Kasumi-1 (cell line): ENCODE measurements at places on chromosomes 5 and 9.

GRCh38 chr5:113295111-113295539 lies 139.7 kb downstream of the TSSK1B start:
- peak; percentile 29 for DNase-seq

DNA sequence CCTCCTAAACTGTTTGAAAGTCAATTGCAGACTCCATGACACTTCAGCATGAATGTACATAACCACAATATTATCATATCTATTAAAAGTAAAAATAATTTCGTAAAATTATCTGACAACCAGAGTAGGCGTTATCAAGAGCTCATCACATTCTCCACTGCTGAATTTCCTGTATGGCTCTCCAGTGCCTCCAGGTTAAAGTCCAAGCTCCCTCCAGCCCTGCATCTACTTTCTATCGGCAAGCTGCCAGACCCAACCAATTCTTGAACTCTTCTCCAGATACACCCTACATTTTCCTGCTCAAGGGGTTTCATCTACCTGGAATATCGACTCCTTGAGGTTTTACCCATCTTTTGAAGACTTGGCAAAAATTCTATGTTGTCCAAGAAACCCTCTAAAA lies 74.5 kb upstream of the TBC1D2 start:
- no peak for DNase-seq

DNA sequence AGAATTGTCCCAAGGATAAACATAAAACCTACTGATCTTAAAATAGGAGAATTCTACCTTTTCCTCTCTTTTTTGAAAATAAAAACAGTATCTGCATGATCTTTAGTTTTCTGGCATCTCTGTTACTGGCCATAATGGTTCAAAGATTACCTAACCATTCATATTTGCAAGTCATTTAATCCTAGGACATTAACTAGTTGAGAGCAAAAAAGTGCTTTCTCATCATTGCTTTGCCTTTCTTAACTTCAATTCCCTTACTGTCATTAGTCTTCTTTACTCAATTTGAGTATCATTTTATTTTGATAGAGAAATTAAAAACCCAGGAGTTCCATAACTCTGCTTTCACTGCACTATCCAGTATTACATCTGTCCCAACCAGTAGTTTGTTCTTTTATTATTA lies 68.6 kb downstream of the RFX3 start:
- DNase-seq: no peak

DNA sequence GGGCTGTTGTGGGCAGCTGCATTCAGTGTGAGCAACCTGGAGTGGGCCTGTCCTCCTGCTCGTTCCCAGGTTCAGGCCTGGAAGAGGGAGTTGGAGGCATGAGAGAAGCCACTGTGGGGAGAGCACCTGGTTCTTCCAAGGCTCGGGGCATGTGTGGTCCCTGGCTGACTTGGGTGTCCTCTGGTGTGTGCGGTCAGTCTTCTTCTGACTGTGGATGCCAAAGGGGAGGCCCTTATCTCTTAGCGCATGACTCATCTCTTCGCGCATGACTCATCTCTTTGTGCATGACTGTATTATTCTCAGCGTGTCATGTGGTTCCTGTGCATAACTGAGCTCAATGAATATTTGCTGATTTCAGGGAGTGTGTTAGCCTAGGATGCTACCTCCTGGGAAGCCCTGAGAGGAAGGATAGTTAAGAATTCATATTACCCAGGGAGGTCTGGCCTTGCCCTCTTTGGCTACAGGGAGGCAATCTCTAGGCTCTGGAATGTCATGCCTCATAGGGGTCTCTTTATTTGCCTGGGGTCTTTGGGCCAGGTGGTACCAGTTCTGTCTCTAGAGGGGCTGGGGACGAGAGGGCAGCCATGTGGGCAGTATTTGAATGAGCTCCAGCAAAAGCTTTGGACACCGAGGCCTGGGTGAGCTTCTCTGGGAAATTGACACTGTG lies 188.7 kb downstream of the HSPA4 start:
- DNase-seq: no peak

- no peak for DNase-seq
These were observed 225.1 kb downstream of the DCP2 start for GRCh38 chr5:113201715-113202114.

- DNase-seq: no peak
These were observed 207.7 kb downstream of the MEF2C start for GRCh38 chr5:88675168-88675707.

- DNase-seq: no peak
These were observed 159.4 kb downstream of the PIK3R1 start for GRCh38 chr5:68374796-68375518.

DNA sequence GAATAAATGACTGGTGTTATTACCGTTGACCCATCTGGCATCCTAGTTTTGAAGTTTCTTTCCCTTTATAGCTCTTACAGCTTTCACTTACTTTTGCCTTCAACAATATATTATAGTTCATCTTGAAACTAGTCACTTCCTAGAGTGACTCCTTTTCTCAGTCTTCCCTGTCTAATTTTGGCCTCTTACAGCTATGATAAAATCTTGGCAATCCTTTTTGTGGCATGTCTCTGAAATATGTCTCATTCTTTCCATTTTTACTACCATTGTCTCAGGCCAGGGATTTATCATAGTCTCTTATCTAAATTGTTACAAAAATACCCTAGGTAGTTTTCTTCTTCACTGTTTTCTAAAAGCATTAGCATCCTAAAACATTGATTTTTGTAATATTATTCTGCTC lies 621.3 kb upstream of the ZNF608 start:
- no peak for DNase-seq

DNA sequence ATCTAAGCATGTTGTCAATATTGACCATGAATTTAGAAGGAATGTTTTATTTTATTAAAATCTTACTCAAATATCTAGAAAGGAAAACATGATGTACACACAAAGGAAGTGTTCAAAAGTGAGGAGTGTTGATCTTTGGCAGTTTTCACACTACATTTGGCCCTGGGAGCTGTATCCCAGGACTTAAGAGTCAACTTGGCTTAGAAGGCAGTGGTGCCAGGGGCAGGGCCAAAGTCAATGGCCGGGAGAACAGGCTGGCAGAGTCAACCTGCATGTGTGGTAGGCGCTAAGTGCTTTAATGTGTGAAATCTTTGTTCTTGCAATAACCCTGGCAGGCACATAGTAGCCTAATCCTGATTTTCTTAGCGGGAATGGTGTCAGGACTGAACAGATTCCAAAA lies 228.4 kb downstream of the TENT4A start:
- DNase-seq: no peak

DNA sequence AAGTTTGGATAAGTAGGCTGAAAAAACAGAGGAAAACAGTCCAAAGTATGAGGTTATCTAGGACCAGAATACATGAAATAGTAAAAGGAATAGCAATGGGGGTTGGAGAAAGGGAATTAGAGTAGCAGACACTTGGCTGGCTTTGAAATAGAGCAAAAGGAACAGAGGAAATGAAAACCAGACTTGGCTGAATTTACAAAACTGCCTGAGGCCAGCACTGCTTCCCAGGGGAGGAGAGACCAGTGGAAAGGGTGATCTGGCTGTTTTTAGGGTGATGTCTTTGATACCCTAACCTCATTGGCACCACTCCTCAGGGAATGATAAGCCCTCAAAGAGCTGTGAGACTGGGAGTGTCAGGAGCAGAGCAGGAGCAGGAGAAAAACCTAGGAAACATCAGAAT lies 413.4 kb upstream of the SLC30A5 start:
- DNase-seq: no peak

GRCh38 chr5:73312146-73312871 lies 136.3 kb downstream of the FOXD1 start:
- peak; percentile 51 for DNase-seq

DNA sequence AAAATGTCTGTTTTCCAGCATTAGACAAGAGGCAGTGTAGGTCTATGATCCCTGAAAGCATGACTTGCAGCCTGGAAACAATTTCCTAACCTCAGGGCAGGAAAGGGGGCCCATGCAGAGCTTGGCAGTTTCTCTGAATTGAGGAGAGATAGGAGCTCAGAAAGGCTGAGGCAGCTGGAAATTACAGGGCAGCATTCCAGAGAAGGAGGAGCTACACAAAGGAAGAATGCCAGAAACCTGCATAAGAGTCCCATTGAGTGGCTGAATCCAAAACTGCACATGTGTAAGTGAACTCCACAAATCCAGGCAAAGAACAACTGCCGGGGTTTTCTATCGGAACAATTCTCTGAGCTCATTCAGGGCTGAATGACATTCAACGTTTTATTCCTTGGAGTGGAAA lies 346.8 kb downstream of the PIK3R1 start:
- DNase-seq: no peak

- DNase-seq: no peak
These were observed 142.2 kb downstream of the FGF10 start for GRCh38 chr5:44246986-44247385.

DNA sequence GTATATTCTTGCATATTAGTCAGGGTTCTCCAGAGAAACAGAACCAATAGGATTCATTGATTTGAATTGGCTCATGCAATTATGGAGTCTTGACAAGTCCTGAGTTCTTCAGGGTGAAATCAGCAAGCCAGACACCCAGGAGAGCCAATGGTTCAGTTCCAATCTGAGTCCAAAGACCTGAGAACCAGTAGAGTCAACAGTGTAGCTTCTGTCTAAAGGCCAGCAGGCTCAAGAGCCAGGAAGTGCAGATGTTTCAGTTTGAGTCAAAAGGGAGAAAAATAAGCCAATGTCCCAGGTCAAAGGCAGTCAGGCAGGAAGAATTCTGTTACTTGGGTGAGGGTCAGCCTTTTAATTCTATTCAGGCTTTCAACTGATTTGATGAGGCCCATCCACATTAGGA lies 37.8 kb upstream of the ANKRD34B start:
- DNase-seq: no peak

DNA sequence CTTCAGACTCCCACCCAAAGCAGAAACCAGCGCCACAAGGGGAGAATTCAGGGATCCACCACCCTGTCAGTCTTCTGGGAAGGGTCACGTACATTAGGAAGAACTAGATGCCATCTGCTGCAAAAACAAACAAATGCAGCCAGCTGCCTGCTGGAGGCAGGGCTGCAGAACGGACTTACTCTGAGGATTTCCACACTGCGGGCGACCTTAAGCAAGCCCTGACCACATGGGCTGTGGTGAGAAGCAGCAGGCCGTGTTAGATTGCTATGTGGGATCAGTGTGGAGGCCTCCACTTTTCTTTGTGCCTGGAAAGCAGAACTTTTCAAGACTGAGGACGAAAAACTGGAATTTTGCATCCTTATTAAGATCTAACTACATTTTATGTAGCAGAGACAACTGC lies 13.4 kb upstream of the LTC4S start:
- DNase-seq: no peak

GRCh38 chr9:1200847-1201251 lies 150.7 kb downstream of the DMRT2 start:
- DNase-seq: no peak

DNA sequence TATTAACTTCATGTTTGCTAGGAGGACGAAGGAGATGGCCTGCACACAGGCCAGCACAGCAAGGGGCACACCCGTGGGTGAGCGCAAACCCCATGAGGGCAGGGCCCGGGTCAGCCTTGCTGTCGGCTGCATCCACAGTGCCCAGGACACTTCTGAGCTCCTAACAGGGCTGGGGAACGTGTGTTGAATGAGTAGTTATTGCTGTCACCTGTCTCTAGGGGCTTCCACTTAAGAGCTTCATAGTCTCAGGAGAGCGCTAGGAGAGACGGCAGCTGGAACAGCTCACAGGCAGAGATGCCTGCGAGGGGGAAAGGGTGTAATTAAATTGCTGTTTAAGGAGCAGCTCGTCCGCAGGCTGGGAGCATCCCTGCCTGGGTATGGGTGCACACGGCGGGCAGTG lies 91.4 kb upstream of the NEURL1B start:
- no peak for DNase-seq

GRCh38 chr9:120876842-120877240 lies at the start of gene PHF19:
Gene PHF19 (minus strand): TSS chr9:120877188. CDS start chr9:120874741, 2,447 bp downstream.
- DNase-seq: no peak

GRCh38 chr5:112880219-112880964 lies 19.3 kb downstream of the SRP19 start:
- no peak for DNase-seq

DNA sequence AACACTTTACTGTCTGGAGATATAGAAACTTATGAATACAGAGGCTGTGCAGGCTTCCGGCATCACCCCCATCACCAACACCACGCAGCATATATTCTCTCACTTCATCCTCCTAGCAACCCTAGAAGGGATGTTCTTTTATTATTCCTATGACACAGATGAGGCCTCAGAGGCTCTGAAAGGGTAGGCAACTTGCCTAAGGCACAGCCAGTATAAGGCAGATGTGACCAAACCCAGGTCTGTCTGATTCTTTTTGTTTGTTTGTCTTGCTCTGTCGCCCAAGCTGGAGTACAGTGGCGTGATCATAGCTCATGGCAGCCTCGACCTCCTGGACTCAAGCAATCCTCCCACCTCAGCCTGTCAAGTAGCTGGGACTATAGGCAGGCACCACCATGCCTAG lies 22.8 kb upstream of the CORO2A start:
- DNase-seq: no peak

- DNase-seq: no peak
These were observed 9.5 kb upstream of the PHF19 start for GRCh38 chr9:120886490-120886967.

GRCh38 chr5:104385906-104386305 lies 823.3 kb upstream of the NUDT12 start:
- no peak for DNase-seq

DNA sequence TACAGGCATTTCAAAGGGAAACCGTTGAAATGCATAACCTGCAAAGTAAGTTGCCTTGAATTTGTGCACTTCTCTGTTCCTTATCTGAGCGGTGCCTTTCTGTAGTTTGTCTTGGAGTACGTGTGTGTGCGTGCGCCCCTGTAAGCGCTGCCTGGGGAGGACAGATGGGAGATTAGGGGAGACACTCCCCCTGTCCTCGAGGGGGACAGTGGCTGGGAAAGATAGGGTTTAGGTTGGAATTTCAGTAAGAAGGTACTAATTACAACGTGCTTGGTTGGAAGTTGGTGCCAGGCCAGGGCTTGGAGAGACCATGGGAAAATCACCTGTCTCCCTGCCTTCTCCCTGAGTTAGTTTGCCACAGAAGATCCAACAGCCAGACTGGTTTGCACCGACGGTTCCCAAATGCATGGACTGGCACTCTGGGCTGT lies 73.2 kb downstream of the PIK3R1 start:
- no peak for DNase-seq

DNA sequence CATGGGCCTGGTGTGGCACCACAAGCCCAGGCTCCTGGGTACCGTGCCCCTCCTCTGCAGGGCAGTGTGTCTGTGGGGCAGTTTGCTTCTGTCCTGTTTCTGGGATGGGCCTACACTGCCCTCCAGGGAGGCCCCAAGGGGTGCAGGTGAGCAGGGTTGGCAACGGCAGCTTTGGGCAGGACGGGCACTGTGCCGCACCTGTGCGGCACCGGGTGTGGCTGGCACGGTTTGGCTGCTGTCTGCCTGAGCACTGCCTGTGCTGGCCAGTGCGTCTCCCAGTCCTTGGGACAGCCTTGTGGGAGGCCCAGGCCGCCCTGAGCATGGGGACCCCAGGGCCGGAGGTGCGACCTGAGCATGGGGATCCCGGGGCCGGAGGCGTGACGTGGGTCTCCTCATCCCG lies 37.2 kb downstream of the RXRA start:
- no peak for DNase-seq

- no peak for DNase-seq
These were observed 1726.5 kb downstream of the MAT2B start for GRCh38 chr5:165231821-165232508.
